ENCODE measurements at places on chromosomes 12 and 14. TPM values are rescaled to one million over a fixed set of nuclear protein-coding genes. Genes with fewer than 3 reads are reported as not detected.

- no peak for DNase-seq
Observed at GRCh38 chr12:109773384-109774011, 59.7 kb downstream of the TRPV4 start.

C12orf75 gene
- polyA plus RNA-seq, result 24.6 TPM

DNA sequence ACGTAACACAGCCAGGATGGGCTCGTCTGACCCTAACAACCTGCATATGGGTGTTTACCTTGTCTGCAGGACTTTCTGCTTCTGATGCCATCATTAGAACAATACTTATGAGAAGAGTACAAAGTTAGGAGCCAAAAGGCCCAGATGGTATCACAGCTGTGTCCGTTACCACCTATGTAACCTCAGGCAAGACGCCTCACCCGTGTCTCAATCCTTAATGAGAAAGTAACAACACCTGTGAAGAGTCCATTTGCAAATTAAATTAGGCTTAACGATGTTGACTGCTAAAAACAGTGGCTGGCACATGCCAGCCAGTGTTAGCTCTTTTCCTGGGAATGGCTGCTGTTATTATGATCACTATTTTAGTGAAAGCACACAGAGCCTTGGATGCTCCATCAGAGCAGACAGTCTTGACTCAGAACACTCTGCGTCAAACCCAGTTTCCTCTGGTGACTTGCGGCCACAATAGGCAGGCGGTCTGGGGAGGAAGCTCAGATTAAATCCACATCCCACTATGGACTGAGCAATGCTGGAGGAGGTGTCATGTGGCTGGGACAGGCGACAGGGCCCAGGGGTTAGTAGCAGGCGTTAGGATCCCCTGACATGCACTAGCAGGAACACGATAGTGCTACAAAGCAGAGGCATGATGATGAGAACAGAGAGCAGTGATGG, 125.3 kb downstream of the SLC15A4 start:
- no peak for DNase-seq

- DNase-seq, result no peak
Observed at GRCh38 chr14:35368139-35368460, 36.4 kb downstream of the NFKBIA start.

GRCh38 chr14:81187832-81188522, 32.8 kb downstream of the GTF2A1 start:
- no peak for DNase-seq

PMEL gene
- polyA plus RNA-seq, result 2.5 TPM

- DNase-seq, result no peak
Observed at GRCh38 chr12:50351120-50352043, 45.0 kb downstream of the FAM186A start.

GRCh38 chr12:89390802-89391673, 38.7 kb upstream of the DUSP6 start:
- DNase-seq, result no peak

All from right lung (tissue), 10 donors.